HFF-Myc (cell line): ENCODE measurements at places on chromosomes 7 and 10.

DNA sequence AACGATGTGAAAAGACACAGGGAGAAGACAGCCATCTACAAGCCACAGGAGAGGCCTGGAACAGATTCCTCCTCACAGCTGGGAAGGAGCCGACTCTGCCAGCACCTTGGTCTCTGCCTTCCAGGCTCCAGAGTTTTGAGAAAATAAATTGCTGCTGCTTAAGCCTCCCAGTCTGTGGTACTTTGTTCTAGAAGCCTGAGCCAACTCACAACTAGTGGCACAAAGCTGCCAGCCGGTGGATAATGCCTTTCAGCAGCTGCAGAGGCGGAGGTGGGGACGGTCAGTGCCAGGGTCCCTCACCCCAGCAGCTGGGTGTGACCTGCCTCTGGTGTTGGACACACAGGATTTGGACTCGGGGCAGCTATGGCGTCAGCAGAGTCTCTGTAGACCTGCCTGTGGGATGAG, 255.4 kb upstream of the PITRM1 start:
- no peak for DNase-seq

- DNase-seq = no peak
Observed at GRCh38 chr7:154874409-154875113, 128.4 kb downstream of the PAXIP1 start.

- DNase-seq = no peak
Observed at GRCh38 chr10:18145652-18146051, 5.4 kb downstream of the CACNB2 start.

DNA sequence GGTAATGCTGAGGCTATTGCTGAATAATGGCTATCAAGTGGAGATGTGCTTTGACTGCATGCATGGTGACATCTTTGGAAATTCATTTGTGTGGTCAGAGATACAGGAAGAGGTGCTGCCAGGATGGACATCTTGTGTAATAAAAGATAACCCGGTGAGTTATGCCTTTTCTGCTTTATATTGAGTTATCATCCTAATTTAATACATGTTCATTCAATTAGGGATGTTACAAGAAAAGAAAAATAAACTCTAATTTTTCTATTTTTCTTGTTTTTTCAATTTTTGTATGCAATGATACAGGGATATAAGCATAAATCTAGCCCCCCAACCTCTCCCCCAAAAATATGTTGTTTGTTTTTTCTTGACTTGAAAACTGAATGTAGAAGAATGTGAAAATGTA, 26.4 kb upstream of the LMOD2 start:
- no peak for DNase-seq

DNA sequence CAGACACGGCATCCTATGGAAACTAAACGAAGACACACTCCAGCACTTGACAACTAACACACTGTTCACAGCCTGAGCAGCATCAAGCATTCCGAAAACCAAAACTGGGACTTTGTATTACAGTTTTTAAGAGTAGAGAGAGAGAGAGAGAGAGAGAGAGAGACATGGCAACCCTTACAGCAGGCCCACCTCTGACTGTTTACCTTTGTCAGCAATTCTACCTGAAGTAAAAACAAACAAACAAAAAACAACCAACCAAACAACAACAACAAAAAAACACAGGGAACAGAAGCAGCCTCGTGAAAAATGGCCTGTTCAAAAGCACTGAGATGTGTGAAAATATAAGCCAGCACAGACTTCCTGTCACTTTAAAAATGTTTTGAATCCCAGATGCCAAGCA, 118.0 kb downstream of the SPAG6 start:
- DNase-seq = no peak

- DNase-seq = no peak
Observed at GRCh38 chr7:24959735-24960485, 20.1 kb downstream of the OSBPL3 start.

DNA sequence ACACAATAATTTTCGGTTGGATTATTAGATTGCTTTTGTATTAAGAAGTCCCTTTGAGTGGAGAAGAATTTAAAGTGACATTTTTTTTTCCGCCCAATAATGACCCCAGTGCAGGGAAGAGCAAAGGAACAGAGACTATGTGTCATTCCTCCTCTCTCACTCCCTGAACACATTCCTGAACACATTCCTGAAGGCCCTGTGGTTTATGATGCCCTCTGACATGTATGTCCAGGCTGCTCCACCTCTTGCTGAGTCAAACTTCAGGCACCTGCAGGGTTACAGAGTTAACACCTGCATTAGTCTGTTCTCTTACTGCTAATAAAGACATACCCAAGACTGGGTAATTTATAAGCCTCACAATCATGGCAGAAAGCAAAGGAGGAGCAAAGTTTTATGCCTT, 704.0 kb upstream of the LRRN3 start:
- DNase-seq = peak; percentile 12

DNA sequence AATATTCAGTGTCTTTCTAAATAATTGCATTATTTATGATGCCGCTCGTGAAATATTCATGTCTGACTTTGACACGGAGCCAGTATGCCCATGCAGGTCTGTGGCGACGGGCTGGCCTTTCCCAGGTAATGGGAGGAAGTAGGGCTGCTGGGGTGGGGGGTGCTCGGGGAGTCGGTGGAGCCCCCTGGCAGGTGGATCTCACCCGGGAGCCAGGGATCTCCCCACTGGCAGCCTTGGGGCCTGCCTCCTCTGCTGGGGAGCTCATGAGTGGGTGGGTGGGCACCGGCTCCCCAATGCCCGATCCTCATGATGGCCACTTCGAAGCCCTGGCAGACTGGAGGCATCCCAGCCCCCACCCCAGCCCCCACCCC, 52.8 kb downstream of the PWWP2B start:
- no peak for DNase-seq

DNA sequence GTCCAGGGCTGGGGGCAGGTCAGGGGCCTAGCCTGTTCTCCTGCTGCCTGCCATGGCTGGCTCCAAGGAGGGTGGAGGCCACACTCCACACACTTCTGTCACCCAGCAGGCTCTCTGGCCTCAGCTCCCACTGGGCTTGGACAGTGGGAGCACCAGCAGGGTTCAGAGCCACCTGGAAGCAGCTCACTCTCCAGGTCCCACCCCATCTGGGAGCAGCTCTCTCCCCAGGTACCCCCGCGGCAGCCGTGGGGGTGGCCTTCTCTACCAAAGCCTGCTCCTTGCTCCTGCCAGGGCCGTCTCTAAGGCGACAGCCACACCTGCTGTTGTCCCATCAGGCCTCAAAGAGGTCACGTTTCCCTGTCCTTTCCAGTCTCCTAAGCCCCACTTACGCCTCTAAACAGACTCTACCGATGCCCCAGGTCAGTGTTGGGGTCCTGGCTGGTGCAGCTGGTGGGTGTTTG, 142.5 kb upstream of the RET start:
- no peak for DNase-seq

DNA sequence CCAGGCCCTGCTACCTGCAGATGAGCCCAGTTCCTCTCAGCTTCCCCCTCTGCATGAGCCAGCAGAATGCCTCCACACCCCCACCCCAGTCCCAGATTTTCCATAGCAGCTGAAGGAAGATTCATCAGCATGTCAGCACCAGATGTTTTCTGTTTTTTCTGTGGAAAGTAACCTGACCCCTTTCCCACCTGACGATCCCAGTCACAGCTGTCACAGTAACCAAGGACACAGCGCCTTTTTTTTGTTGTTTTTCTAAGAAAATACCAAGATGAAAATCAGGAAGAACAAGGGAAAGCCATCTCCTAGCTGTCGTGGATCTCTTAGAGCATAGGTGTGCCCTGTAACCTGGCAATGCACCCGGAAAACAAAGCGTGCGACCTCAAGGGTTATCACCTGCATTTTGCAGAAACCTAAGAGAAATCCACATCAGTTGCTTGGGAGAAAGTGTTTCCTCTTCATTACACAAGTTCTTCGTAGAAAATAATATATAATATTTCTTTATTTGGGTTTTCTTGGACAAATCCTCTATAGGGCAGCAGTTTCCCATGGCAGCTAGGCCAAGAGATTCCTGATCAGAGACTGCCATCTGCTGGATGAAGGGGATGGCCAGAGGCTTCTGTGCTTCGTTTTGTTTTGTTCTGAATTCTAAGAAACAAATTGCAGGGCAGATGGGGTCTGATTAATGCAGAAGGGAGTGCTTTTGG, 401.9 kb downstream of the TNS3 start:
- peak; percentile 52 for DNase-seq

GRCh38 chr7:97457054-97457453, 274.8 kb upstream of the TAC1 start:
- DNase-seq = no peak

DNA sequence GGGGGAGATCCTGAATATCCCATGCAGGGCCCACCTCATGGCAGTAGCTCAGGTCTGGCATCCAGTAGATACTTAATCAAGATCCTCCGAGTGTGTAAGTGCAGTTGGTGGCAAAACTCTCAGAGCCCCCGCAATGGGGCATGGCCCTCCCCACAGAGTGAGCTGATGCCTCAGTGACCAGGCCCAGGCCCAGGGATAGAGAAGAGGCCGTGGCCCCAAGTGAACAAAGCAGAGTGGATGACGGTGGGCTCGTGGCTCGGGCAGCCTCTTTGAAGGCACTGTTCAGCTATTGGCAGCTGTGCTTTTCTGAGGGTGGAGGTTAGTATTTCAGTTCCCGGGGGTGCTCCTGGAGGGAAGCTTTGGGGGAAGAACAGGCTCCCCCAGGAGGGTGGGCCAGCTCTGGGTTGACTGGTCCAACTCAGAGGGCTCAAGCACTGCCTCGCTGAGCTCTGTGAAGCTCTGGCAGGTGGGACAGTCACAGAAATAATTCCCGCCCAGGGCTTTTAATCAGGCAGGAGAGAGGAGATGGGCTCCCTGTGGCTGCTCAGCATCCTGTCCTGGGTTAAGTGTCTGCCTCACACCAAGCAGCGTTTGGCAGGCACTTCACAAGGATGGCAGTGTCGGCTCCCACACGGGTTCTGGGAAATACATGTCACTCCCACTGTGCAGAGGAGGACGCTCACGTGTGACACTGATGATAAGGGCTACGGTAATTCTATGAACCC, 583.6 kb downstream of the TCERG1L start:
- no peak for DNase-seq
